ENCODE measurements at places on chromosomes 13 and 19.

DNA sequence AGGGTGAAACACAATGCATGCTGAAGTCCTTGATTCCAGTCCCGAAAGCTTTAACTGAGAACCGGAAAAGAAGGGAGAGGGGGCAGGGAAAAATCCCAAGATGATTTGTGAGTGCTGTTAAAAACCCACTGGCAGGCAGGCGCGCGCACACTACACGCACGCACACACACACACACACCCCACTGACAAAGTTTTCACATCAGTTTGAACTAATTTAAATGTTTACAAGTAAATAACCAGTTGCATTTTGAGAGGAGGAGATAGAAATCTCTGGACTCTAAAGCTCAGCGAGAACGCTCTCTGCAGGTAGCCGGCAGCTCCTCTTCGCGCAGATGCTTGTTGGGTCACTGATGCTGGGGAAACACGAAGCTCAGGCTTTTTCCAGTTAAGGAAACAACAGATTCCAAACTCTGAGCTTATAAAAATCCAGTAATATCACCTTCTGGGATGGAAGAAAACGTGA lies 818 bp upstream of the SLITRK1 start:
- no peak for DNase-seq

- DNase-seq = no peak
Measured at GRCh38 chr19:13091400-13092157, 11.1 kb downstream of the LYL1 start.

- no peak for DNase-seq
Measured at GRCh38 chr19:8212916-8213315, 3.7 kb downstream of the CERS4 start.

DNA sequence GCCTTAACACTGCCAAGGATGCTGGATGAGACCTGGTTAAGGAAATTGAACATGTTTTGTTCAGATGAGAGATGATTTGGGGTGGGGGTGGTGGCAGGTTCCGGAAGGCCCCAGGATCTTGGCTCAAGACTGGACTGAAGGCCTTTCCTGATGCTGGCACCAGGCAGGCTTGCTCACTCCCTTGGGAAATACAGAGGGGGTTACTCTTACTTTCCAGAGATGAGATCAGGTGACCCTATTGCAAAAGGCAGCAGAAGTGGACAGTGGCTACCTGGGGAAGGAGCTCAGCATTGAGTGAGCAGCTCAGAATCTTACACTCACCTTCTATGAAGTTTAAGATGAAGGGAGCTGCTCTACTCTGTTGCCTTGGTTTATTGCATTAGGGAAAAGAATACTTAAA lies 10.8 kb downstream of the GATAD2A start:
- no peak for DNase-seq

DNA sequence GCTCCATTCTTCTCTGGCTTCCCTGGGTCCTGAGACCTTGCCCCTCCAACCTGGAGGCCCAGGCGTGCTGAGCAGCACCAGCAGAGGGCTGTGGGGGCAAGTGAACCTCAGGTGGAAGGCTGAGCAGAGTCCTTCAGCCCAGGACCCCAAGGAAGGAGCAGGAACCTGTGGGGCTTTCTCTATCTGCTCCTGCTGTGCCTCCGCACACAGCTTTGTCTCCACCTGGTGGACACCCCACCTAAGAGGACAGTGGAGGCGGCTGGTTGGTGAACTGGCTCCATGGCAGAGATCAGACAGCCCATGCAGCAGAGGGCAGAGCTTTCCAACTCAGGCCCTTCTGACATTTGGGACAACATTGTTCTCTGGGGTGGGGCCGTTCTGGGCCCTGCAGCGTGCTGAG lies 19.7 kb downstream of the ZFR2 start:
- DNase-seq = peak; percentile 29

DNA sequence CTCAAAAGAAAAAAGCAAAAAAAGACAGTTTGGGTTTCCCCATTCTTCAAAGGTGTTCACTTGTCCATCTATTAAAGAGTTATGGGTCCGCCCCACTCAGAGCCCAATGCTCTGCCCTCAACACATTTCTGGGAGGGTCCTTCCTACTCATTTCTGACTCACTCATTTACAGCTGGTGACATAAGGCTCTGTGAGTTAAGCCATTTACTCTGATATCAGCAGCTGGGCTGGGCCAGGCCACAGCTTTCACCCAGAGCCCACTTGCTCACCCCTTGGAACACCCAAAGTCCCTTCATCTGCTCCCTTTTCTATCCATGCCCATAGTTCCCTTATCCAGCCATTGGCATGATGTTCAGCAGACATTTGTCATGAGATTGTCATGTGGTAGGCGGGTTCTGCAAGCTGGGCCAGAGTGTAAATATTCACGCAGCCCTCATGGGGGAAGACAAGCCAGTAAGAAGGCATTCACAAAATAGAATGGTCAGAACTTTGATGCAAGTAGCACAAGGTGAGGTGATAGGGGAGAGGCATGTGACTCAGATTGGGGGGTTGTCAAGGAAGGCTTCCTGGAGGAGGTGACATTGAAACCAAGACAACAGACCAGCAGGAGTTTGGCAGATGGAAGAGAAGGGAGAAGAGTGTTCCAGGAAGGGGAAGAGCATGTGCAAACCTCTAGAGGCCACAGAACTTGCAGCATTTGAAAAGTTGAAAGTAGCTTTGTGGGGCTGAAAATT lies 5.9 kb downstream of the MAST1 start:
- DNase-seq = no peak

DNA sequence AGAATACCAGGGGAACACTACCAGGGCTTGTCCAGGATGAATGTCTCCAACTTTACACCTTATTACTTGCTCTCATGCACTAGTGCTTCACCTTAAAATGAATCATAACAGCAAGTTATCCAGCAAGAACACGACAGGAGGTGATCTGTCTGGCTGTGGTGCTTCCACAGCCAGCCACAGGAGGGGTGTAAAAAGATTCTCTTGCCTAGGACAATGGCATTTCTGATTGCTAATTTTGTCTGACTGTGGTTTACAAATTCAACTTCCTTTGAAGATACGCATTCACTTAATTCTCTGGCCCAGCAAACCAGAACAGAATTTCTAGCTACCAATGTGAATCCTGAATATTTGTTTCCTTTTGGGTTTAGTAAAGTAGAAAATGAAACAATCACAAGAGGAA lies 23.1 kb upstream of the COG3 start:
- DNase-seq = no peak

- DNase-seq = no peak
Measured at GRCh38 chr13:24854311-24854710, 90.3 kb downstream of the RNF17 start.

GRCh38 chr13:113845055-113845454 lies 18.8 kb downstream of the GAS6 start:
- no peak for DNase-seq

GRCh38 chr13:75906315-75906714 lies 270.2 kb downstream of the LMO7 start:
- no peak for DNase-seq

- no peak for DNase-seq
Measured at GRCh38 chr13:110416131-110417025, 109.3 kb downstream of the COL4A2 start.

GRCh38 chr19:1826557-1827521 lies 14.8 kb upstream of the ATP8B3 start:
- DNase-seq = no peak

DNA sequence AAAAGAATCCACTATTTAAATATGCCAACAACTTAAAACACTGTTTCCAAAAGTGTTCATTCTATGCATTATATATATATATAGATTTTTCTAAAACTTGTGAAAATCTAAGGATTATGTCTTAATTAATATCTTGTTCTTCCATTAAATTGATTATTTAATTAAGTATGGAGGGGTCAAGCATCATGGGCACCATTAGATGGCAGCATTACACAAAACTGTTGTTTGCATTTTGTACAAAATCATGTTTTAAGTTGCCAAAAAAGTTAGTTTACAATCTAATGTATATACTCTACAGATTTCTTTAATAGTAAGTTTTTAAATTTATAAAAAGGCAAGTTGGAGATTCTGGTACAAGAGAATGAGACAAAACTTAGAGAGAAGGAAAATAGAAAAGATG lies 213.2 kb upstream of the EDNRB start:
- no peak for DNase-seq

GRCh38 chr19:42193706-42194105 lies 23.8 kb downstream of the DEDD2 start:
- no peak for DNase-seq

DNA sequence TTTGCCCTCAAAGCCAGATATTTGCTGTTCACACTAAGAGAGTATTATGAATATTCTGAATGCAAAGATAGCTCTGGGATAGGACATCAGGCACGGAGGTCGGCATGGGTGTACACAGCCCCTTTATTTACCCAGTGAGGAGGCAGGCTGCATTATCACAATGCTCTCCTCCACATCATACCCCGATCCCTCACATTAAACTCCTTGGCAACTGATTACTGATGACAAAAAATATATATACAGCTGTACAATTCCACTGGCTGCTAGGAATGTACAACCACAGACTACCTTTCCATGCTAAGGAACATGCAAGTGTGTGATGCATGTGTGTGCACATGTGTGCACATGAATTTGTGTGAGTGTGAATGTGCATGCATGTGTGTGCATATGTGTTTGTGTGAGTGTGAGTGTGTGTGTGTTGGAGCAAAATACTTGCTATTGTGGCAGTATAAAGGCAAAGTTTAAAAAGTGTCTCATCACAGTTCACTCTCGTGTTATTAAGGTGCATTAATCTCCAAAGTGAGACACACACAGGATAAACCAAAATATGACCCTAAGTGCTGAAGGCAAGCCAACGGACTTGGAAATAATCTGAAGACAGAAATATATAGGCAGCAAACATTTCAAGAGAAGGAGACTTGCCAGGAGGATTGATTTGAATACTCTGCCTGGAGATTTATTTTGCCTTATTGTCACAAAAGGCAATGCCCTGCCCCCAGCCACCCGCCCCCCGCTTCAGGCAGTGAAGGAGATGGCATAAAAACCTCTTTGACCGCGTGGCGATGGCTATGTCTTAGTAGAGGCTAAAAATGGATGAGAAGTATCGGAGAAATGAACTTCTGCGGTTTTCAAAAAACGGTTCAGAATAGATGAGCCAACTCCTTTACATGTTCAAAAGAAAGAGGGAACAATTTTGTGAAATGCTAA lies 274.8 kb downstream of the TSHZ3 start:
- DNase-seq = no peak

DNA sequence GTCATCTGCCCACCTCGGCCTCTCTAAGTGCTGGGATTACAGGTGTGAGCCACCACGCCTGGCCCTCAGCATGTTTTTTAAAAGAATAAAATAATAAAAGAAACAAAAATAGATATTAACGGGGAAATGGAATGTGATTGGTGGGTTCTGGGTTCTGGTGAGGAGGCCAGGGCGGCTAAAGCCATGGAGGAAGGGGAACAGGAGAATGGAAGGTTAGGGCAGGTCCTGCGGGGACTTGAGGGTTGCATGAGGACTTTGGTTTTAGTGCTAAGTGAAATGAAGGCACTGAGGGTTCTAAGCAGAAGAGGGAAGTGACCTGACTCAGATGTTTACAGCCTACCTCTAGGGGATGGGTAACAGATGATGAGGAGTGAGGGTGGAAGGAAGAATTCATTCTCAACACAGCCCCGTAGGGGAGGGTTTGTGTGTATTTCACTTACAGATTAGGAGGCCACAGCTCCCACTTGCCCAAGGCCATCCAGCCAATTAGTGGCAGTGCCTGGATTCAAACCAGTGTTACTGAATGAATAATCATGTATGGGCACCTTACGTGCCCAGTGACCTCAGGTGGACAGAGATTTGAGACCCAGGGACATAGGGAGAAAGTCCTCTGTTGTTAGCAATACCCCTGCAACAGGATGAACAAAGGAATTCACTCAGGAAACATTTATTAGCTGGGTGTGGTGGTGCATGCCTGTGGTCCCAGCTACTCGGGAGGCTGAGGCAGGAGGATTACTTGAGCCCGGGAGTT lies 6.7 kb upstream of the MRPL4 start:
- no peak for DNase-seq

DNA sequence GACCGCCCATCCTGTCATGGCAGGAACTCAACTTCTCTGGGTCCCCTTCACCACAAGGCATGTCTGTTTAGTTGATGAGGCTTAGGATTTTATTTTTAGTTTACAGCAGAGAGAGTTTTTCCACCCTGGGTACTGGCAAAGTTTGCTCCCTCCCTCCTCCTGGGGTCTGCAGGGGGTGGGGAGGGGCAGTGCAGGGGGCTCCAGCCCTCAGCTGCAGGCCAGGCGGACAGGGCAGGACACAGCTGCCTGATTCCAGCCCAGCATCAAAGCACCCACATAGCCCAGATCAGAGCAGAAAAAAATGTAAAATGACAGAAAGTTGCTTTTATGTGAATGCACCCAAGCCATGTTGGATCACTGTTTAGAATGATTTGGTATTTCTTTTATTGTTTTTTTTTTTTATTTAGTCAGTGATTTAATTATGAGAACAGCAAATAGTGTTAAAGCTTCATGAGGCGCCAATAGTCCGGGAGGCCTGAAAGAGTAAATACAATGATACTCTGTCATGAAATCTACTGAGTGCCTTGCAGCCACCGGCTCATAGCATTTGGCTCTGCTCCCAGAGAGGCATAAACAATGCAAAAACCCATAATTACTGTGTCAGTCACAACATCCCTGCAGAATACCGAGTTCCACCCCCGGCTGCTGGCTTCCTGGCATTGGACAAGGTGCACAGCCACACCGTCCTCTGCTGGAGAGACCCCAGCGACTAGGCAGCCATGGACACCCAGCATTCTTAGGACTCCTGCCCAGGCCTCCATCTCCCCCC lies 923.5 kb downstream of the UQCRFS1 start:
- no peak for DNase-seq

DNA sequence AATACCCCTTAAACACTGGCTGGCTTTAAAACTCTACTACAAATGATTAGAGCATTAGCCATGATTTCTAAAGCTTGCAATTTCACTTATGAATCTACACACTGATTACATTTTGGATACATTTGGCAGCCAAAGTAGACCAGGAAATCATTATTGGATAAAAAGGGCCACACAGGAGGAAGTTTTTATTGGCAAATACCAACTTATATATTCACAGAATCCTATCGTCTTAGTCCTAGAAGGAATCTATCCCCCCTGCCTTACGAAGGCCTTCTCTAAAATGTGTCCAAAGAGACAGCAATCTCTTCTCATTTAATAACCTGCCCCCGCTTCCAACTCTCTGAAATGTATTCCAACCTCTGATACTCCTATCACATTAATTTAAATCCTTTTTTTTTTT lies 52.5 kb downstream of the KLF5 start:
- no peak for DNase-seq

DNA sequence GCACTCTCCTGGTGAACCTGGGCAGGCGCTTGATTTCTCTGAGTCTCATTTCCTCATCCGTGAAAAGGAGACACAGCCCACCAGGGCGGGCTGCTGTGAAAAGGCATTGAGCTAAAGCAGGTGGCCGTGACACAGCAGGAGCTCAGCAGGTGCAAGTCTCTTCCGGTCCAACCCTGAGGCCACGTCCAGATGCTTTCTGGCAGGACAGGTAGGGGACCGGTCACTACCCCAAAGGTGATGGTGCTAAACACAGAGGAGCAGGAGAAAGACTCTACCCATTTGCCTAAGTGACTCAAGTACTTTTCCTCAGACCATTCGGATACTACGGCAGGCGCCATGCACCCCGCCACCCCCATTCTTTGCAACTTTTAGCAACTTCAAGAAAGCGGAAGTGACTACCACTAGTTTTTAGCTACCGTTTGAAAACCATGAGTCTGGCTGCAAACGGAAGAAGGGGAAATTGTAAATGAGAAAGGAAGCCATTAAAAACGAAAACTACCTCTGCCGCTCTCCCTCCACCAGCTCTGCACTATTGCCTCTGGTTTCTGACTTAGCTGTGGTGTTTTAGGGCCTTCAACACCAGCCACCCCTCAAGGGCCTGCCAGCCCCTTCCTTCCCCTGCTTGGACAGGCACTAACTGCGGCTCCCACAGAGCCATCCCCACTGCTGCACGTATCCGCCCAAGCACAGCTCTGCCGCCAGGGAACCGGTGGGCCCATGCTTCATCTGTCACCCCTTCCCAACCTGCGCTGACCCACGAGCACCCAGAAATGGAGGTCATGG lies 4.8 kb downstream of the PPP6R1 start:
- peak; percentile 60 for DNase-seq

All from stimulated activated CD4-positive, alpha-beta T cell treated with anti-CD3 and anti-CD28 coated beads, Interleukin-2, amount 100 ng/mL, for 24 hours (primary cell).